ENCODE measurements at places on chromosomes 16 and 17.

DNA sequence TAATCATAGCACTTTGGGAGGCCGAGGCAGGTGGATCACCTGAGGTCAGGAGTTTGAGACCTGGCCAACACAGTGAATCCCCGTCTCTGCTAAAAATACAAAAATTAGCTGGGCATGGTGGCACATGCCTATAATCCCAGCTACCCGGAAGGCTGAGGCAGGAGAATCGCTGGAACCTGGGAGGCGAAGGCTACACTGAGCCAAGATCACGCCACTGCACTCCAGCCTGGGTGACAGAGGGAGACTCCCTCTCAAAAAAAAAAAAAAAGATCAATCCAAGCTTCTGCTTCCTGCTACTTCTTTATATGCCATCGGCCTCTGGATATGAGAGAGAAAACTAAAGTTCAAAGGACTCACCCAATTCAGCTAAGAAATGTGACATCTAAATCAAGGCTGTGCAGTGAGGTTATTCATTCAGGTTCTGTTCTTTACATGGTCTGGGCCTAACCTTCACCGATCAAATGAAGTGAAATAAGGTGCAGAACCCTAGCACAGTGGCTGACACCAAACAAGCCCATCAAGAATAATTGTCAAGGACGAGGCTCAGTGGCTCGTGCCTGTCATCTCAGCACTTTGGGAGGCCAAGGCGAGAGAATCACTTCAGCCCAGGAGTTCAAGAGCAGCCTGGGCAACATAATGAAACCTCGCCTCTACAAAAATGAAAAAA is 25.6 kb downstream of the ZP2 start:
- no peak for DNase-seq

GRCh38 chr16:81517629-81518438 is 73.2 kb downstream of the CMIP start:
- DNase-seq, result peak; percentile 44

- DNase-seq, result peak; percentile 97
Observed at GRCh38 chr17:49146620-49147306, 14.2 kb downstream of the B4GALNT2 start.

- DNase-seq, result peak; percentile 51
Observed at GRCh38 chr16:67936124-67936879, at the start of gene PSMB10. Gene PSMB10, minus strand, starts transcription at chr16:67936850. Its CDS starts 101 bp downstream, at chr16:67936749.

DNA sequence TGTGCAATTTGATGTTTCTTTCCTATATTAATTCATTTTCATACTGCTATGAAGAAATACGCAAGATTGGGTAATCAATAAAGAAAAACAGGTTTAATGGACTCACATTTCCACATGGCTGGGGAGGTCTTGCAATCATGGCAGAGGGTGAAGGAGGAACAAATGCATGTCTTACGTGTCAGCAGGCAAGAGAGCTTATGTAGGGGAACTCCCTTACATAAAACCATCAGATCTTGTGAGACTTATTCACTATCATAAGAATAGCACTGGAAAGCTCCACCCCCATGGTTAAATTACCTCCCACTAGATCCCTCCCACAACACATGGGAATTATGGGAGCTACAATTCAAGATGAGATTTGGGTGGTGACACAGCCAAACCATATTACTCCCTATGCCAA is 418.9 kb upstream of the MAF start:
- DNase-seq, result no peak

GRCh38 chr17:40707745-40708144 is 4.2 kb upstream of the KRT24 start:
- DNase-seq, result no peak

GRCh38 chr16:80058214-80058613 is 457.7 kb upstream of the MAF start:
- no peak for DNase-seq

DNA sequence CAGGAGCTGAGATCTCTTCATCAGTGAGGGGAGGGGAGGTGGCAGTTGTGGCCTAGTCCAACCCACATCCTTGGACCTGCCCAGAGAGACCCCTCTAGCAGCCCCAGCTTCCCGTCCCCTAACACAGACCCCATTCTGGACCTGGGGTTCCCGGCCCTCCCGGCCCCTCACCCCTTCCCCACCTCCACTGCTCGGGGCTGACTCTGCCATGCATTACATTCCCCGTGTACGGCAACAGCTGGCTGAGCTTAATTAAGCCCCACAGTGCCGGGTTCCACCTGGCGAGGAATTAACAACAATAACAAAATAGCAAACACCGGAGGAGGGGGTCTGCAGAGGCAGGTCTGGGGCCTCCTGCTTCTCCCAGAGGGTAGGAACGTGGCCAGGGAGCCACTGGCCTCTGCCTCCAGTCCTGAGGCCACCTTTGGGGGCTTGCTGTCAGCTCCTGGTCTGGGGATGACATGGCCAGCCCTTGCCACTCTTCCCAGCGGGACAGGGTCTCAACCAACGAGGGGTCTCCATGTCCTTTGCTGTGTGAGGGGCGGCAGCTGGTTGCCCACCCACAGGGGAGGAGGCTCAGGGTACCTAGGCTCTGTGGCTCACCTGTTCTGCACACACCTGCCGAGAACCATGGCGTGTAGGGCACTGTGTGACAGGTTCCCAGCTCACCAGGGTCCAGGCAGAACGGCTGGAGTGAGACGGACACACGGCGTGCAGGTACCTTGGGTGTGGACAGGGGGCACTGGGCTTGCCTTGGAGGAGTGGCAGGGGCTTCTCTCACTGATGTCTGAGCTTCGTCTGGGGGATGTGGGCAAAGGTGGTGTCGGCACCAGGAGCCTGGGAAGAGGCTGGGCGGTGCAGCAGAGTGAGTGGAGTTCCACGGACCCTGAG is 46.9 kb upstream of the CBFA2T3 start:
- no peak for DNase-seq

GRCh38 chr17:55785181-55785580 is 34.3 kb downstream of the PCTP start:
- no peak for DNase-seq

Measured in RWPE1 (cell line).